Stimulated activated CD8-positive, alpha-beta memory T cell treated with anti-CD3 and anti-CD28 coated beads, Interleukin-7, amount 100 ng/mL, for 48 hours (primary cell): ENCODE measurements at places on chromosomes 2 and 18.

- DNase-seq: no peak
Measured at GRCh38 chr2:45083175-45083574, 73.9 kb upstream of the SIX2 start.

DNA sequence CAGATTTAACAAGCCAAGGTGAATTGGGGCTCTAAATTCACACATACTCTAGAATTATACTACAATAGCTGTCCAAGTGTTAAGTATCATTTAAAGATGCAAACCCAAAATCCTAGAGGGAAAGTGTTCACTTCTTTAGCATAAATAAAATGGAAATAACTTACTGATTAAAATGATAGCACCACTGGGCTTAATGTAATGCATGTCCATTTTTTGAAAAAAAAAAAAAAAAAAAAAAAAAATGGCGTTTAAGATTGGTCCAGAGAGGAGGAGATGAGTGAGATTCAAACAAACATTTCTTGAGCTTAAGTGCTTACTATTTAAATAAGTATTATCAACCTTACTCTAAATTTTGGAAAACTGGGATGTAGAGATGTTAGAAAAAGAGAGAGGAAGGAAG, 251.5 kb upstream of the CWC22 start:
- no peak for DNase-seq

DNA sequence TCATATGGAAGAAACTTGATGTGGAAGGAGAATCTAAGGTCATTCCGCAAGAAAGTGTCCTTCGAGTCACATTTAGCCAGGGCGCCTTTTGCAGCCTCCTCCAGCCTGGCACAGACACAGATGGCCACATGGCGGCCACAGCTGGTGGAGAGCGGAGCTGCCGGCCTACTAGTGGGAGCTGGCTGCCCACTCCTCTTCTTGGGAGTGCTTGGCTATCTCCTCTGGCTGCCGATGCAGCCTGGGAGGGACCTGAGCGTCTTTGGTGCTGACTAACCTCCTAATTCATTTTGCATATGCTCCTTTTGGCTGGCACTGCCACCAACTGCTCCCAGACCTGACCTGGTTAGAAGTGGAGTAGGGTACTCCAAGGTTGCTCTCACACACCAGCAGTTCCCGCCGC, 199.3 kb upstream of the MYT1L start:
- no peak for DNase-seq

- no peak for DNase-seq
Measured at GRCh38 chr2:18445433-18446320, 114.8 kb downstream of the RDH14 start.

GRCh38 chr2:217935901-217936684, 66.7 kb downstream of the TNS1 start:
- no peak for DNase-seq

DNA sequence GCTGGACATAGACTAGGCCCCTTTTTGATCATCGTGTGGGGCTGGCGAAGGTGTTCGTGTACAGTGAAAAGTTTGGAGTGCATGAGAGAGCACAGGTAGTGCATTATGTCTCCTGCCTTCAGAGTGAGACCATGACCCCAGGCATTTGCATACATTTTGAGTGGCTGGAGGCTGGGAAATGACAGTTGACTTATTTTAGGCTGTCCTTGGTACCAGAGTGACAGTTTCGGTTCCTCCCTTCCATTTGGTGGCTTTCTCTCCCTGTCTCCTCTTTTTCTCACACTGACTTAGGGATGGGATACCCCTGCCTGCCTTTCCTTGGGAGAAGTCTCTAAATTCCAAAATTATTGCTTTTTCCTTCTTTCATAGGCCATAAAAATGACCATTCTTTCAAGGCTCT, 20.1 kb downstream of the SERPINB12 start:
- no peak for DNase-seq
